ENCODE measurements at places on chromosomes 2 and 18. TPM values are rescaled to one million over a fixed set of nuclear protein-coding genes. Genes with fewer than 3 reads are reported as not detected.

DNA sequence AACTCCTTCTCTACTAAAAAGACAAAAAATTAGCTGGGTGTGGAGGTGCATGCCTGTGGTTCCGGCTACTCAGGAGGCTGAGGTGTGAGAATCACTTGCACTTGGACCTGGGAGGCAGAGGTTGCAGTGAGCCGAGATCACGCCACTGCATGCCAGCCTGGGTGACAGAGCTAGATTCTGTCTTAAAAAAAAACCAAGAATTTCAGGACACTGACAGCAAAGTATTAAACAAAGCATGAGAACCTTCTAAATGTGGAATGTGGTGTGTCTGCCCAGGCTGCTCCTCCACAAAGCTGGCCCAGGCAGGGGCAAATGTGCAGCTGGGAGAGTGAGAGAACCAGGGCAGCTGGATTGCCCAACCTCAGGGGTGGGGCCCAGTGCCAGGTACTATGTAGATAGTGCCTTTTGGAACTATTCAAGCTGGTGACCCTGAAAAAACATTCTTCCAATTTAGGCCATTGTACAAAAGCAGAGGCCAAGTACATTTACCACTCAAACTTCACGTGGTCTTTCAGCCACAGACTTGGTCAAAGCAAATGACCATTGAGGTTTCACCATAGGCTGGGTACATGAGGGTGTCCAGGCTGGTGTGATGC is 6.7 kb upstream of the UGT1A5 start:
- DNase-seq, result no peak

DNA sequence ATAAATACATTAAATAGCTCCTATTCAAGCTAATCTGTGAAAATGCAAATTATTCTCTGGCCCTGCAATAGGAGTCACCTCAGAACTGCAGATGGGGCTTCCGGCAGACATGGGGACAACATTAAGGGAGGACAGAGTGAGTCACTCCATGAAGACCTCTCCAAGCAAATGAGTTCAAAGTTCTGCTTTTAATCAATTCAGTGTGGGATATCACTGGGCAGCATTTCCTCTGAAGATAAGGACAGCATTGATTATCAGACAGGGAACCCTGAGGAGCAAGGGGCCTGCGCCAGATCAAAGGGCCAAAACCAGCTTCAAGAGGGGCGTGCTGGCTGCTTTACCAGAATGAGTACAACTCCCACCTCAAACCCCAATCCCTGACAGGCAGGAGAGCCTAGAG is 356.9 kb upstream of the KLHL29 start:
- no peak for DNase-seq

The SLC11A1 gene
- total RNA-seq, result 0.19 TPM

- DNase-seq, result no peak
Observed at GRCh38 chr2:109195193-109196045, 66.4 kb downstream of the SH3RF3 start.

DNA sequence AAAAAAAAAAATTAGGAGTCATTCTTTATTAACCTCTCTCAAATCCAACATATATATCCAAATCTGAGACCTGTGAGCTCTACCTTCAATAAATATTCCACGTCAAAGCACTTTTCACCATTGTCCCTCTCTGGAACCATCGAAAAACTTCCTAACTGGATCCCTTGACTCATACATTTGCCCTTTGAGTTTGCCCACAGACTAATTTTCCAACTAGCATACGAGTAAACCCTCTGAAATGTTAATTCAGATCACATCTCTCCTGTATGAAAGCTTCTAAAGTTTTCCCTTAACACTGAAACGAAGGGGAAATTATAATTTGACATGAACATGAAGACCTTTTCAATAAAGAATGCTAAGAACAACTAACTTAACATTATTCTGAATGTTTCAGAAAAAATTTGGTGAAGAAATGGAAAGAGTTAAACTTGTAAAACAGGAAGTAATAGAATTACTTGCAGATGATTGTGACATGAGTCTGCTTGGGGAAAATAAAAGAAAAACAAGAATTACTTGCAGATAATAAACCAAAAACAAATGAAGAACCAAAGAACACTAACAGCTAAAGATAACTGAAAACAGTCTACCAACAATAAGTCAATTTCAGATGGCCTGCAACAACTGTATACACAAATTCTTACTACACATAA is 110.6 kb downstream of the C2orf74 start:
- DNase-seq, result no peak

DNA sequence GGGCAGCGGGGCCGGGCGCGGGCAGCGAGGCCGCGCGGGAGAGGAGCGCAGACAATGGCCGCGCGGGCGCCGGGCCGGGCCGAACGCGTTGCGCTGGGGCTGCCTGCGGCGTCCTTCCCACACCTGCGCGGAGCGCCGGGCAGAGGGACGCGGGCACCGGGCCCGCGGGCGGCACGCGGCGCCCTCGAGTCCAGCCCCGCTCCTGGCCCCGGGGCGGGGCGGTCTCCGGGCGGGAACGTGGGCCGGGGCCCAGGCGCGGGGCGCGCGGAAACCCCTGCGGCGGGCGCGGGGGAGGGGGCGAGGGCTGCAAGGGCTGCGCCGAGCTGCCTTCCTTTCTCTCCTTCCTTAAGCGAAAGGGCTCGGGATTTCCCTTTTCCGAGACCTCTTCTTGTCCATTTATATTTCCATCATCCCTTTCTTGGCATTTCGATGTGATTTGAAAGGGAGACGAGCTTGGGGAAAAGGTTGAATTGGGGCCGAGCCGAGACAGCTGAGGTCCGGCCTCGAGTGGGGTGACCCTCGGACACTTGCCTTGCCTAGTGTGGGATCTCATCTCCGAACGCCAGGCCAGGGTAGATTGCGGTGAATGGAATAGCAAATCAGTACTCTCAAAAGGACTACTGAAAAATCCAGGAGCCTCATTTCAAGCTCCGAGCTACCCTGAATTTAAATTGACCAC is 676 bp downstream of the KLHL23 start:
- DNase-seq, result peak; percentile 47

The RESP18 gene
- not detected for total RNA-seq

DNA sequence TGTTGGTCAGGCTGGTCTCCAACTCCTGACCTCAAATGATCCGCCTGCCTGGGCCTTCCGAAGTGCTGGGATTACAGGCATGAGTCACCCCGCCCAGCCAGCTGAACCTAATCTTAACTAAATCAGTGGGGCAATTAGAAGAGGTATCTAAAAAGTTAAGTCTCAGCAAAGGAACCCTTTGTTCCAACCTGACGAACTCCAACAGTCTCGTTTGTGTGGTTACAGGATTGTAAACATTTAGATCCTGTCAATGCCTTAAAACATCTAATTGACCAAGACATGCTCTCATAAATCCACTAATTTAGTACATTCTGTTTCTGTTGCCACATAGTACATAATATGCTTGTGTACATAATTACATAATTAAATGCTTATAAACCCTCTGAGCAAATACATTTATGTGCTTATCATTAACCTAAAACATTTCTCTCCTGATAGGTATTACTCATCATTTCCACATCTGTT is 31.1 kb upstream of the STK39 start:
- no peak for DNase-seq

The EGR4 gene
- 2.1 TPM for total RNA-seq

GRCh38 chr2:157880927-157881326 is 4.8 kb upstream of the ACVR1 start:
- DNase-seq, result no peak

The MC4R gene
- not detected for total RNA-seq

- DNase-seq, result no peak
Observed at GRCh38 chr18:47490882-47491281, 239.4 kb upstream of the SKOR2 start.

GRCh38 chr2:1927896-1928568 is 183.7 kb upstream of the PXDN start:
- no peak for DNase-seq

GRCh38 chr2:5727235-5727634 is 35.1 kb downstream of the SOX11 start:
- DNase-seq, result no peak

- no peak for DNase-seq
Observed at GRCh38 chr2:159084384-159085370, 116.2 kb downstream of the TANC1 start.

DNA sequence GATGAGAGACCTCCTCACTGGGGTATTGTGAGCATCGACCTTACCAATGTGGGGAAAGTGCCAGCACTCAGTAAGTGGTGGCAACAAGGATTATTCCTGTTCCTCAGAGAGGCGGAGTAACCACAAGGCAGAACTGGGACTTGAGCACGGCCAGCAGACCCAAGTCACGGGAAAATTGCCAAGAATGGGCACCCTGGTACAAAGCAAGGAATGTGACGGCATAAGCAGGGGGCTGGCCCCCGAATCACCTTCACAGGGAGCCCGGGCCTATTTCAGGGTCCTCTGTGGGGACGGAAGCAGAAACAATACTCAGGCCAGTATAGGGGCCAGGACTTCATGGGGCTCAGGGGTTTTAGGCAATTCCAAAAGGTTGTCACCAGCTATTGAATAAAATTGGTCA is 25.4 kb downstream of the CENPA start:
- no peak for DNase-seq

Measured in activated T-cell treated with anti-CD3 and anti-CD28 coated beads, Interleukin-2, amount 50 U/mL, for 72 hours (primary cell).